ENCODE measurements at places on chromosomes 1 and 21.

DNA sequence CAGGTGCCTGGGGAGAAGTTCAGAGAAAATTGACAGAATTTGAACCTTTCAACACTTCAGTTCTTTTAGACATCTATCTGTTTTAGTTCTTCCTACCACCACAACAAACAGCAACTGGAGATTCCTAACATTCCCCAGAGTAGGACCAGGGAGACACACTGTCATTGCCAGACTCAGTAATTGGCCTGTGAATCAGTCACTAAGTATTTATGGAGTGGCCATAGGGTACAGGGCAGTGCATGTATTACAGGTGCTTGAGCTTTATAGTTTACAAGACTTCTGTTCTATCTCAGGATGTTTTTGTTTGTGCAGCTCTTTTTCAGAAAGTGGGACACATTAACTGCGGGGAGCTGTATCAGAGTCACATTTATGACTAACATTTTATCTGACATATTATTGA, 1.7 kb downstream of the CDC14A start:
- no peak for DNase-seq

- no peak for DNase-seq
These were observed 423.9 kb downstream of the PTBP2 start for GRCh38 chr1:97145321-97145956.

- no peak for DNase-seq
These were observed 115.1 kb downstream of the ETS2 start for GRCh38 chr21:38920631-38921398.

GRCh38 chr1:159826441-159827101, at the start of gene SLAMF8:
TSS of gene SLAMF8 (plus strand) at chr1:159826873. CDS start at chr1:159826899, 26 bp downstream.
- DNase-seq: peak; percentile 25

GRCh38 chr1:6163973-6164617, 16.0 kb downstream of the CHD5 start:
- DNase-seq: no peak

DNA sequence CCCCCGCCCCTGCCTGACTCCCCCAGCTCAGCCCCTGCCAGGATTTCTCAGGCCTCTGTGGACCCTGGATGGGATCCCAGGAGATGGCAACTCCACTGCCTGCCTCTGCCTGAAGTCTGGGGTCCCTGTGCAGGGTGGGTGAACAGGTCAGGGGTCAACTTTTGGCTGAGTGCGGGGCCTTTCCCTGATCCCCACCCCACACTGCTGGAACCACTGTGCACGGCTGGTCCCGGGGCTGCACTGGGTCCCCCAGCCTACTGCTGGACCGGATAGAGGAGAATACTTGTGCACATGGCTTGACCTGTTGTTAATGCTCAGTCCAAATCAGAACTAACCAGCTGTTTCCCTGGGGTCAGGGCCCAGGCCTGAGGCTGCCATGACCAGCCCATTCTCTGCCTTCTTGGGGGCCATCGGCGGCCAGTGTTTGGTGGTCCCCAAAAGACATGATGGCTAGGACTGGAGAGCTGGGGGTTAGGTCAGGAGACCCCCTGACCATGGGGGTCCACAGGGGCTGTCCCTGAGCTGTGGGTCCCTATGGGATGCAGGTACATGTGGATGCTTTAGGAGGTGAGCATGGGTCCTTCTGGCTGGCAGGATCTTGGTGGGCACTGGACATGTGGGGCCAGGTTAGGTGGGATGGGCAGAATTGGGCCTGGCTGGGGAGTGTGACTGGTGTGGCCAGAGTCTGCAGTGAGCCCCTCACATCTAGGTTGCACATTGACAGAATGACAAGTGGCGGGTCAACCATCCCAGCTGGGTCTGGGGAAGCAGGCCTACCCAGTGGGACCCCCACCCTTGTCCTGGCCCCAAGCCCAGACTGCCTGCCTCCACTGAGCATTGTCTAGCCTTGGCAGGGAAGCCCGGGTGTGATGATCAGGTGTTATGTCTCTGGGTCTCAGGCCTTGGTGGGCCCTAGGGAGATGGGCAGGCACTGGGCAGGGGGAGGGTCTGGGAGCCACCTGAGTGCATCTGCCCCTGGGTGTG, 19.0 kb upstream of the ZNF678 start:
- no peak for DNase-seq

DNA sequence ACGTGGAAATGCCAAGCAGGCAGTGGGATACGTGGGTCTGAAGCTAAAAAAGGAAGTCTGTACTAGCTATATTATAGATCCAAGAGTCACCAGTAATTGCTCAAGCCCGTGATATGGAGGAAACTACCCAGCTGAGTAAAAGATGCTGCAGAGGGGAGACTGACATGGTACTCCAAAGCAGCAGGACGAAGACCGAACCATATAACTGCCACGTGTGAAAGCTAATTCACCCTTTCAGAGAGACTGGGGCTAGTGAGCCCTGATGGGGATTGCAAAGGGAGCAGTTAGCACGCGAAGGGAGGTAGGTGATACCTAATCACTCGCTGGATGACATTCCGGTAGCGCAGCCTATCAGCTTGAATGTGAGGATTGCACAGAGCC, 316 bp downstream of the AP4B1 start:
- no peak for DNase-seq

- no peak for DNase-seq
These were observed 7.3 kb downstream of the KIAA2013 start for GRCh38 chr1:11918799-11919519.

- DNase-seq: no peak
These were observed 936 bp upstream of the UBXN11 start for GRCh38 chr1:26307363-26307781.

DNA sequence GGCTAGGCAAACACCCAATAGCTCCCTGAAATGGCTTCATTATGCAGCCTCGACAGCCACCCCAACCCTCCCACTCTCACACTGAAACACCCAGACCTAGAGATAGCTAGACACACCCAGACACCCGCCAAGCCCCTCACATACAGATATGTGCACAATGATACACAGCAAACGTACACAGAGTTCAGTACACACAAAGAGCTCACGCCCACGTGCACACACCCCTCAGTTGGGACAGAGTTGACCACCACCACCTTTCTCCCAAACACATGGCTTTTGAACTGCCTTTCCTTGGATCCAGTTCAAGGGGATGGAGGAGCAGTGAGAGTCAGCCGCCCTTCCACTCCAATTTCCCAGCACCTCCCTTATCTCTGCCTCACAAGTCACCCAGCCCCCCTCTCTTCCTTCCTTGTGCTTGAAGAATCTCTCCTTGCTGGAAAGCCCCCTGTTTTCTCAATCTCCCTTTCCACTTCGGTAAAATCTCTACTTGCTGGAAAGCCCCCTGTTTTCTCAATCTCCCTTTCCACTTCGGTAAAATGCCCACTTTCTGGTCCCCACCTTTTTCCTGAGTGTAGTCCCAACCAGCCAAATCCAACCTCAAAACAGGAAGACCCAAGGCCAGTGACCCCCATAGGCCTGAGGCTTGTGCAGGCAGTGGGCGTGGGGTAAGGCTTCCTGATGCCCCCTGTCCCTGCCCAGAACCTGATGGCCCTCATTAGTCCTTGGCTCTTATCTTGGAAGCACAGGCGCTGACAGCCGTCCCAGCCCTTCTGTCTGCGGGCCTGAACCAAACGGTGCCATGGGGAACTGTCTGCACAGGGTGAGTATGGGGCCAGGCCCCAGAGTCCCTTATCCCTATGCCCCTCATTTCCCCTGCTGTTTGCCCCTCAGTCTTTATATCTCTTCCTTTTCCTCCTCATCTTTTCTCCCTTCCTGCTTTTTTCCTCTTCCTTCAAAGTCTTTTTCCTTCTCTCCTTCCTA, at the start of gene ACKR1:
Gene ACKR1, plus strand, starts transcription at position 715 of the 981 bp plus-strand sequence. Its CDS starts 85 bp downstream, at position 800.
- DNase-seq: no peak

DNA sequence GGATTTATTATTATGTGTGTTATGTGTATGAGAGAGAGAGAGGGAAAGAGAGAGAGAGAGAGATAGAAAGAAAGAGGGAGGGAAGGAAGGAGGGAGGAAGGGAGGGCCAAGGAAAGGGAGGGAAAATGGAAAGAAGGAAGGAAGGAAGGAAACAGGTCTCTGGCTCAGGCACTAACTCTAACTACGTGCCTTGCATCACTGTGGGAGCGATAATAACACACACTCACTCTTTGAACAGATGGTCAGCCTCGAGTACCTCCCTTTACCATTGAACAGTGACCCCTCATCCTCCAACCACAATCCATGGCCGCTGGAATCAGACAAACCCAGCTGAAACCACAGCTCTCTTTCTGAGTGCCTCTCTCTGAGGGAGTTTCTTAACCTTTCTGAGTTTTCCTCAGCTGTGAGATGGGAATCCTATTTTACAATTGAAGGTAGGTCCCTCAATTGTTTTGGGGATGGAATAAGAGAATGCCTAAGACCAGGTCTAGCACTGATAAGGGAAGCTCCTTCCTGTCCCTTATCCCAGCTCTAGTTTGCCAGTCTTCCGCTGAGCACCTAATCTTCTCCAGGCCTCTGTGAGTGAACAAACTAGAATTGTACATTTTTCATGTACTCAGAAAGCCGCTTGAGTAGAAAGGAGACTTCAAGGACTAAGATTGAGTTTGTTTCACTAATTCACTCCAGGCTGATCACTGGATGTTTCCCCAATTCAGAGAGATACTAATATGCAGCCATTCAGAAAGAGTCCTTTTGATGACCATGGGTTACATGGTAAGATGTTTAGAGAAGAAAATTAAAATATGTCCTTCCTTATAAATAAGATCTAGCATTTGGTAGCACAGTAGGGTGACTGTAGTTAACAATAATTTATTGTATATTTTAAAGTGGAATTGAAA, 62.8 kb downstream of the IRF2BP2 start:
- no peak for DNase-seq

DNA sequence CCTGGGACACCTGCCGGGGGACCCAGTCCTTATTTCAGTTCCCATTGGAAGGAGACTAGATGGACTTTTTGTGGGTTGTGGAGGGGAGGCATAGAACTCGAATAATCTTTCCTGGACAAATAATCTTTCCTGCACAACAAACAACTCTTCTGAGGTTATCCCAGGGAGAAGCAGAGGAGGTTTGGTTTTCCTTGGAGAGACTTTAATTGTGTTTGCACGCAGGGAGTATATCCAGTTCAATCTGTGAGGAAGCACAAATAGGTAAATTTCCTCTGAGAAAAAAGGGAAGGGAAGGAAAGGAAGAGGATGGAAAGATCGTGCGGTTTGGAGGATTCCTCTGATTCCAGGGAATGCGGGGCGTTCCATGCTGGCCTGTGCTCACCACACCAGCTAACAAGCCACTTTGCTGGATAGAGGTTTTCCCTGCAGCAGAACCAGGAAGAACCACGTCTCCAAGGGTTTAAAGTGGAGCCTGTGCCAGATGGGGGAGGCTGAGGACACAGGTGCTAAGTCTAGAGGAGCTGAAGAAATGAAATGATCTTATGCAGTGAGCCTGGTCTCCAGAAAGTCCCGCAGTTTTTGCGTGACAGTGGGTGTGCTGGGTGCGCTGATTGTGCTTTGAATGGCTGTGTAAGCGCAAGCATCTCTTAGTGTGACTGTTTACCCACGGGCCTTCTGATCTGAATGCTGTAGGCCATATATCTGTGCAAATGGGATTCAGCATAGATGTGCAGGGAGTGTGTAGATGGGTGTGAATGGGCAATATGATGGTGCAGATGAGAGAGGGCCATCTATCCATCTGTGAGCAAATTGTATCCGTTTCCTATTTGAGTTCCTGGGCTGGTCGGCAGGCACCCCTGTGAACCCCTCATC, 7.6 kb downstream of the PAX7 start:
- no peak for DNase-seq
